ENCODE measurements at places on chromosomes 16 and 17.

- peak; percentile 71 for DNase-seq
Measured at GRCh38 chr17:35612924-35613521, 25.9 kb downstream of the AP2B1 start.

DNA sequence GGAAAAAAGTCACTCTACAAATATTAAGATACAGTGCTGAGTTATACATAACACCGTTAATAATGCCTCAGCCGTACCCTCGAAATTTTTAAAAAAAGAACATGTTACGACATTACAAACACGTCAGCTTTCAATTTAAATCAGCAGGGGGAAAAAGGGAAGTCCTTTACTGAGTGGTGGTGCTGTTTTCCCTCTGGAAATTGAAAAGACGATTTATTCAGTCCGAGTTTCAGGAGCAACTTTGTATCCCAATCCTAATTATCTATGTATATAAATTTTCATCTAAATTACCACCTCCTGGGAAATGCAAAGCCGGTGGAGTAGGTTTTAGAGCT, 1.3 kb downstream of the NETO2 start:
- peak; percentile 62 for DNase-seq

- DNase-seq = peak; percentile 44
Measured at GRCh38 chr17:74393346-74393942, 26.1 kb downstream of the GPR142 start.

GRCh38 chr17:37694734-37695133, 50.1 kb downstream of the HNF1B start:
- no peak for DNase-seq

DNA sequence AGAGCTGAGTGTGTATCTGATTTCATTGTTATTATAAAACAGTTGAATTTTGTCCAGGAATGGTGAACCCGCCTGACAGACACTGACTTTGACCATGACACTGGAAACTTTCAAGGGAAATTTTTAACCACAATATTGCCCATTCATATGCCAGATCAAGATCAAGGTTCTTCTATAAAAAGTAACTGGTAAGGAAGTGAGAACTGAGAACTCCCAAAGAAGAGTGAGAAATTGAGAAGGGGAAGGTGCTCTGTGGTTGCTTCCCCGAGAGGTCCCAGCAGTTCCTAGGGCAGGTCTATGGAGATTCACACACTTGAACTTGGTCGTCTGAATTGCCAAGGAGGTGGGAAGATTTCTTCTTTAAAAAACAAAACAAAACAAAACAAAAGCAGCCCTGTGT, 27.3 kb downstream of the SLC6A4 start:
- DNase-seq = no peak

GRCh38 chr16:82584553-82585152, 42.1 kb upstream of the CDH13 start:
- DNase-seq = no peak

DNA sequence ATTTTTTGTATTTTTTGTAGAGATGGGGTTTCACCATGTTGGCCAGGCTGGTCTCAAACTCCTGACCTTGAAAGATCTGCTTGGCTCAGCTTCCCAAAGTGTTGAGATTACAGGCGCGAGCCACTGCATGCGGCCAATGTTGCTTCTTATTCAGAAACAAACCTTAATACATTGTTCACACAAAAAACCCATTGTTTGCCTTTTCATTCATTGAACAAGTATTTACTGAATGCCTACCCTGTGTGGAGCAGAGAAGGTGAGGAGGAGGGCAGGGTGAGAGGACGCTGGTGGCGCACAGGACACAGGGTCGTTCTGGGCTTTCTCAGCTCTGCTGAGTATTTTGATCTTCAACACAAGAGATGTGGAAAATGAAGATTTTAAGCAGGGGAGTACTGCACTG, 8.0 kb upstream of the KRT23 start:
- no peak for DNase-seq

DNA sequence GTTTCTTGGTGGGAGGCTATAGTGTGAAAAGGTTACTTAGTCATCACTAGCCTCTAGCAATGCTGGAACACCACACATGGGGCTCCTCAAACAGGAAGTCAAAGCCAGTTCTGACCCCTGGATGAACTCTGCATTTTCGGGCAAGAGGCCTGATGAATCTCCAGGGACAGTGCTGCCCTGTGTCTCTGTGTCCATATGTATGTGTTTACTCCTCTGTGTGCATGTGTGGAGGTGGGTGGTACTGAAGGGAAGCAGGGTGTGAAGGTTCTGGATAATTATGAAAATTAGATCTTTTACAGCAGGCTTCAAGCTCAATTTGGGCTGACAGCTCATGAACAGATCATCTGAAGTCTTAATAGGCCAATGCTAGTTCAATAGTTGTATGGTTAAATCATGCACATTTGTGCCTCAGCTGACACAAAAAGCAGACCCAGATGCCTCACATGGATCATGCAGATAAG, 133.6 kb downstream of the SNX11 start:
- DNase-seq = peak; percentile 83

GRCh38 chr17:83191388-83192160, 112.2 kb downstream of the METRNL start:
- DNase-seq = no peak

DNA sequence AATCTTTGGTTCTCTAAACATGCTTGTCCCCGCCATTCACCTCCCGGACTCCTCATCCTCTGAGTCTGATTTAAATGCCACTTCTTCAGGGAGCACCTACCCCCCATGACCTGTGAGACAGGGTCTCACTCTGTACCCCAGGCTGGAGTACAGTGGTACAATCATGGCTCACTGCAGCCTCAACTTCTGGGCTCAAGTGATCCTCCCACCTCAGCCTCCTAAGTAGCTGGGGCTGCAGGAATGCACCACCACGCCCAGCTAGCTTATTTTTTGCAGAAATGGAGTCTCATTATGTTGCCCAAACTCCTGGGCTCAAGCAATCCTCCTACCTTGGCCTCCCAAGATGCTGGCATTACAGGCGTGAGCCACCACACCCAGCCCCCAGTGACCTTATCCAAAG, 12.8 kb upstream of the CPSF4L start:
- DNase-seq = no peak

- DNase-seq = peak; percentile 94
Measured at GRCh38 chr16:85306071-85306792, 194.0 kb upstream of the CIBAR2 start.

GRCh38 chr17:61635913-61636432, 45.0 kb upstream of the NACA2 start:
- peak; percentile 83 for DNase-seq

- no peak for DNase-seq
Measured at GRCh38 chr16:1045310-1045992, 27.1 kb upstream of the SSTR5 start.

- no peak for DNase-seq
Measured at GRCh38 chr16:81449241-81449640, 4.6 kb downstream of the CMIP start.

GRCh38 chr17:44267818-44268490, at the start of gene SLC4A1:
Gene SLC4A1, minus strand, starts transcription at chr17:44268135. Its CDS starts 5,269 bp downstream, at chr17:44262866.
- DNase-seq = no peak

GRCh38 chr17:65559804-65560627, 1.4 kb downstream of the AXIN2 start:
- DNase-seq = no peak

DNA sequence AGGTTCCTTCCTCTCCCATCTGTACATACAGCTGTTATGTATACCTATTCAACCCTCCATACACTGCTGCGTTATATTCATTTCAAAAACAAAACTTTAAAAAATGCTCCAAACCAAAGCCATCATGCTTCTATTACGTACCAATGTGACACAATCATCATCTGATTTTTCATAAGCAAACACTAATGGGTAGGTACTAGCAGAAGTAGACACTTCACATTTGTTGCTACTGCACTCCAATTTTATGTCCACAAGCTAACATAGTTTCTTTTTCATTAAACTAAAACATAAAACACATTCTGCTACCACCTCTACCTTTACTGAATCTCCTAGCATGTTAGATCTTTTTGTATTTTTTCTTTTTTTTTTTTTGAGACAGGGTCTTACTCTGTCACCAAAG, 57.5 kb downstream of the PARN start:
- no peak for DNase-seq

- no peak for DNase-seq
Measured at GRCh38 chr16:23398987-23399805, 53.8 kb downstream of the COG7 start.

DNA sequence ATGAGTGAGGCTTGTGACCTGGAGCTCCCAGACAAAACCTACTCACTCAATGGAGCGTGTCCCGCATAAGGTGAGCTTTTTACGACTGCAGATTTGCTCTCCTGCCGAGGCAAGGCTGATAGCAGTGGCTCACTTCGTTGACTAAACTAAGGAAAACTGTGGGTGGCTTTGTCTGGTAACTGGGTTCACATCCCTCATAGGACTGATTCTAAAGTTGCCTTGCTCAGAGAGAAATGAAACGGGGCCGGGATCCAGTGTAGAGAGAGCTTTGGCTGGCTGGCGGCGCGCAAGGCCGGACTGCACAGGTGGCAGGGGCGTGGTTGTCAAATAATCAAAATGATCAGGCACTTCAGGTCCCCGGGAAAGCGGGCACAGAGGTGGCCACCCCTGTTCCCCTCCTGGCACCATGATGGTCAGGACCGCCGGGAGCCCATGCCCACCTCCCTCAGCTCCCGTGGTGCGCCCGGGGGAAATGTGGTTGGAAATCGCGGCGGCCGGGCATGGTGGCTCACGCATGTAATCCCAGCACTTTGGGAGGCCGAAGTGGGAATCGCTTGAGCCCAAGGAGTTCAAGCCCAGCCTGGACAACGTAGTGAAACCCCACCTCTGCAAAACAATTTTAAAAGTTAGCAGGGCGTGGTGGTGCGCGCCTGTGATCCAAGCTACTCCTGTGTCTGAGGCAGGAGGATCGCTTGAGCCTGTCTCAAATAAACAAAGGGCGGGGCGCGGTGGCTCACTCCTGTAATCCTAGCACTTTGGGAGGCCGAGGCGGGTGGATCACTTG, 26.6 kb upstream of the OR1F1 start:
- no peak for DNase-seq

GRCh38 chr17:72474243-72474642, 353.4 kb downstream of the SOX9 start:
- no peak for DNase-seq

DNA sequence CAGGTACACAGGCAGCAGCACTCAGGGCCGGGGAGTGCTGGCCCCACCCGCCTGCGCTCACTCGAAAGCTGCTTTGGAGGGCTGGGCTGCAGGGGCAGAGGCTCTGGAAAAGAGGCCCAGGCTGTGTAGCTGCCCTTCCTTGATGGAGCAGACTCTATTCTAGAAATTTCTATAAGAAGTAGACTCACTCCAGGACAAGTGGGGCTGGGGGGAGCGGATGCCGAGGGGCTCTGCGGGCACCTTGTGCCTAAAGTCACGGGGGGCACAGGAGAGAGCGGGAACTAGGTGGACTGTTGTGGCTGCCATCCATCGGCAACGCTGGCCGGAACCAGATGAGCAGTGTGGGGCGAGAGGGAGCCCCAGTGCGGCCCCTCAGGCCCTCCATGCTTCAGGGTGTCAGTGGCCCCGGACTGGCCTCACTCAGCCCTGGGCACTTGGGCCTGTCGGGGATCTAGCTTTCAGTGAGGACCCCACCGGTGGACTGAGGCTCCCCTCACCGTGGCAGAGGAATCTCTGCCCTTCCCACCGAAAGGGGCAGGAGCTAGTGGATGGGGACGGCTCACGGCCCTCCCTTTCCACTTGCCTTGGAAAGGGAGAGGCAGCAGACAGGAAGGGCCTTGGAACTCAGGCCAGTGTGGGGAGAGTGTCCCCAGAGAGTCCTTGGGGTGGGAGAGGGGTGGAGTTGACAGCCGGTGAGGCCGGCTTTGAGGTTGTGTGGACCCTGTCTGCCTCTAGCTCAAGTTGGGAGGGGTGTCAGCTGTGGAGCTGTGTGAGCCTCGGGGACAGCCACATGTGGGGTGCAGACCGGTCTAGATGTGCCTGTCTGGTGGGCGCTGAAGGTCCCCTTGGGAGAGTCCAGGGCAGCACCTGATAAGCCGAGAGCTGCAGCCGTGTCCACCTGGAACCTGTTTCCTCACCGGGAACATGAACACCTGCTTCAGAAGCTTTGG, 16.6 kb downstream of the ENDOV start:
- no peak for DNase-seq

- no peak for DNase-seq
Measured at GRCh38 chr16:17294856-17295255, 175.9 kb downstream of the XYLT1 start.

GRCh38 chr17:39229274-39229913, 3.6 kb upstream of the STAC2 start:
- DNase-seq = peak; percentile 77

DNA sequence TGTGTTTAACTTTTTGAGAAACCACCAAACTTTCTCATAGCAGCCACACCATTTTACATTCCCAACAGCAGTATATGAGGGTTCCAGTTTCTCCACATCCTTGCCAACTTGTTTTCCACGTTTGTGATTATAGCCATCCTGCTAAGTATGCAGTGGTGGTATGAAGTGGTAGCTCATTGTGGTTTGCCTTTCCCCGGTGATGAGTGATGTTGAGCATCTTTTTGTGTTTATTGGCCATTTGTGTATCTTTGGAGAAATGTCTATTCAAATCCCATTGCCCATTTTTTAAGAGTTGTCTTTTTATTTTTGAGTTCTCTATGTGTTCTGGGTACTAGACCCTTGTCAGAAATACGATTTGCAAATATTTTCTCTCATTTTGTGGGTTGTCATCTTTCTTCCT, 17.4 kb downstream of the SF3B3 start:
- no peak for DNase-seq

DNA sequence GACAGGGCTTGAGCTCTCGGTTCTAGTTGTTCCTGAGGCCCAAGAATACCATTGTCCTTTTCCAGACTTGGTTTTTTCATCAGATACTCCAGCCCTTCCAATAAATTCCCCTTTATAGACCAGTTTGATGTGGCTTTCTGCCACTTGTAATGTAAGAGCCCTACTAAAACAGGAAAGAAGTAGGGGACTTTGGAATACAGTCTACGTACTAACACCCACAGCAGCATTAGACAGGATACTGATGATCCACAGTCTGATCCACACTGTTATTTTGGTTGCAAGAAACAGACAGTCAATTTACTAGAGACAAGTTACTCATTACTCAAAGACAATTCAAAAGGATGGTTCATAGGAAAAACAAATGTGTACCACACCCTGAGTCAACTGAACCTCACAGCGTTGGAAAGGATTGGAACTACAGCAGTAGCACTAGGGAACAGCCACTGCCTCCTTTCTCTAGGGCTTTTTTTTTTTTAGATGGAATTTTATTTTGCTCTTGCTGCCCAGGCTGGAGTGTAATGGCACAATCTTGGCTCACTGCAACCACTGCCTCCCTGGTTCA, 45.9 kb upstream of the MED13 start:
- DNase-seq = no peak

DNA sequence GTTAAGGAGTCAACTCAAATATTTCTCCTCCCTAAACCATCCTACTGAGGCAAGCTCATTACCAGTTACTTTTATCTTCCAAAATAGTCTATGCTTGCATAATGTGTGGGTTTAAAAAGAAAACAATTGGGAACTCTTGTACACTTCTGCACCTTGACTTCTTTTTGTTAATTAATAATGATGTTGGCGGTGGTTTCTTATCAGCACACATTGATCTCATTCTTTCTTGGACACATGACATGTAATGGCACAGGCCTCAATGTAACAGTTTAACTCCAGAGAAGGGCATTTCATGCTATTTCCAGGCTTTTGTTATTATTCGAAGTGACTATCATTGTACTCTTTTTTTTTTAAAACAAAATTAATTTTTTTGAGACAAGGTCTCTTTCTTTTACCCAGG, 7.8 kb downstream of the PLCG2 start:
- no peak for DNase-seq

Measured in cardiac fibroblast (primary cell).